ENCODE measurements at places on chromosomes 4 and X. TPM values are rescaled to one million over a fixed set of nuclear protein-coding genes. Genes with fewer than 3 reads are reported as not detected.

MEPE gene
- not detected for total RNA-seq

SSX2 gene
- total RNA-seq, result not detected

RAB40A gene
- under 0.01 TPM for total RNA-seq

PDLIM5 gene
- total RNA-seq, result 70.8 TPM

- no peak for DNase-seq
Measured at GRCh38 chr4:126264839-126265238, 950.1 kb downstream of the FAT4 start.

GRCh38 chrX:24646745-24647182, 383 bp downstream of the PCYT1B start:
- no peak for DNase-seq

GRCh38 chr4:173505924-173506518, 24.0 kb downstream of the HAND2 start:
- peak; percentile 53 for DNase-seq

- DNase-seq, result no peak
Measured at GRCh38 chr4:91015861-91016260, 888.7 kb downstream of the CCSER1 start.

DNA sequence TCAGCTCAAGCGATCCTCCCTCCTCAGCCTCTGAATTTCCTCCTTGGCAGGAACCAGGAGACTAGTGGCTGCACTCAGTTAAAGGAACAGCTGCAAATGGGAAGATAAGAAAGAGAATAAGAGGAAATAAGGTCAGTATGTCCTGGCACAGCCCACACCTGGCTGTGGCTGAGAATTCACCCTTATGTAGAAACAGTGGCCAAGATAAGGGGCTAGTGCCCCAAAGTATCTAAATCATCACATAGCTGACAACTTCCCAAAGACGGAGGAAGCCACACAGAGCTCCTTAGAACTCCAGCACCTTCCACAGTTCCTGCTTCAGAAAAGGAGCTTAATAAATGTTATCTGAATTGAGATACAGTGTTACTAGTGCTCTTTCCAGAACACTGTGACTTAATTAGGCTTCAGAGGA, 2.3 kb upstream of the CHIC2 start:
- peak; percentile 45 for DNase-seq

All from lung microvascular endothelial cell (primary cell).